ENCODE measurements at places on chromosomes 11 and 22. TPM values are rescaled to one million over a fixed set of nuclear protein-coding genes. Genes with fewer than 3 reads are reported as not detected.

GRCh38 chr11:131642756-131643531, 272.5 kb downstream of the NTM start:
- DNase-seq: no peak

DNA sequence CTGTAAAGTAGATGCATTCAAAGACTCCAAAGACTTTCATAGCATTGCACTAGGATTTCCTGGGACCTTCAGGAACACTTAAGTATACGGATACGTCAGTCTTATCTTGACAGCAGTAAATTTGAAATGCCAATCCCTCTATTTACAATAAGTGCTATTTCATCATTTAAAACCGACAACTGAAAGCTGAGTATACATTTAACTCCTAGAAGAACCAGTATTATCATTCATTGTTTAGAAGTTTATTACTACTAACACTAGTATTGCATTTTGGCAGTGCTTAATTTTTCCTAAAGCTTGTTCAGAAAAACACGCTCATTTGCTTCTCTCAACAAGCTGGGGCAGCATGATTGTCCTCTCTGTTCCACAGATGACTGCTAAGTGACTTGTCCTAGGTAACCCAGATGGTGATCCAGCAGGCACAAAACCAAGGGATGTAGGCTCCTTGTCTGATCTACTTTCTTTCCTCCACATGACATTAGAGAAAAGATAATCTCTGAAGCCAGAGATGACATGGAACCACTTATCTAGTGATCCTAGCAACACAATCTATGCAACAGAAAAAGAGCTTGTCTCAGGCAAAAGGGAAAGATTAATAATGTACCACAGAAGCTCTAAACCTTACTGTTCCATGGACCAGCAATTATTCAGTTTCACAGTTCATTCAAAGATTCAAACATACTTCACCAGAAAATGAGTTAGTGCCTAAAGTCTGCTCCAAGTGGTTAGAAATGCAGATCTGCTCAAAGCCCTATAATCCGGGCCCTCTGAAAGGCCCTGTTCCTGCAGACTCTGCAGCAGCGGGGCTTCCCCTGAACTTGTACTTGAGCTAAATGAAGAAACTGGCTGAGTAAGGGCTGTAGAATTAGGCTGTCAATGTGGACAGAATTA, 5.2 kb downstream of the MAML2 start:
- no peak for DNase-seq

DNA sequence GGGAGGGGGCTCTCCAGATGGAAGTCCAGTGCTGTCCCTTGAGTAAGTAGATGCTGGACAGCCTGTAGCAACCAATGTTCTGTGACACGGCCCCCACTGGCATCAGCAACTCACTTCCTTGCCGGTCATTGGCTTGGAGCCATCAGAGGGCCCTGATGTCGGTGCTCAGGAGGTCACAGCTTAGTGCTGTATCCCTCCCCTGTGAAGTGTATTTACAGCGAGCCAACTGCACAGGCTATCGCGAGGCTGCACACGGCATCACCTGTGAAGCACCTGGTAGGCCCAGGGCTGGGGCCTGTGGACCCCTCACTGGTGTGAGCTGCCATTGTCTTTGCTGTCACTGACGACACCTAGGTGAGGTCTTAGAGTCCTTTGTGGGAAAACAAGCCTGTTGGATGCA, 13.4 kb upstream of the ACR start:
- no peak for DNase-seq

DNA sequence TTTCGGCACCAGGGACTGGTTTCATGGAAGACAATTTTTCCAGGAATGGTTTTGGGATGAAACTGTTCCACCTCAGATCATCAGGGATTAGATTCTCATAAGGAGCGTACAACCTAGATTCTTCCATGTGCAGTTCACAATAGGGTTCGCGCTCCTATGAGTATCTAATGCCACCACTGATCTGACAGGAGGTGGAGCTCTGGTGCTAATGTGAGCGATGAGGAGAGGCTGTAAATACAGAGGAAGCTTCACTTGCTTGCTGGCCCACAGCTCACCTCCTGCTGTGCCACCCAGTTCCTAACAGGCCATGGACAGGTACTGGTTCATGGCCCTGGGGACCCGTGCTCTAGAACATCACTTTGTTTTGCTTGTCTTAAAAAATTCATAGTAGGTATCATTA, 41.8 kb upstream of the AMPD3 start:
- no peak for DNase-seq

GRCh38 chr22:37021710-37022482, 2.4 kb downstream of the MPST start:
- DNase-seq: no peak

DNA sequence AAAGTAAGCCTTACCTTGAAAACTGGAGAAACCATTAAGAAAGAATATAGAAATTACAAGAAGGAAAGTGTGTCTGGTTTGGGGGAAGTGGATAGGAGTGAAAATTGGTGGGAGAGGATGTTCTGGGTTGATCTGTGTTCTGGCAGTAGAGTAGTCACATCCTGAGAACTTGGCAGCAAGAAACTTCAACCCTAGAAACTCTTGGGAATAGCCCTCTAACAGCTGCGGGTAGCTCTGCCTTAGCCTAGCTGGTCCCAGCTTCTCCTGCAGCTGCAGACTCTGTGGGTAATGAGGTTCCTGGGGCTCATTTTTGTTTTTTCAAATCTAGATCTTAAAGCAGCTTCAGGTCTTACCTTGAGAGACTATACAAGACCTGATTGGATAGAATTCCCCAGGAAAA, 24.2 kb upstream of the OR6X1 start:
- DNase-seq: no peak

Gene TLCD5
- 4.2 TPM for total RNA-seq

- no peak for DNase-seq
These were observed 10.9 kb downstream of the PDGFD start for GRCh38 chr11:104152941-104153505.

DNA sequence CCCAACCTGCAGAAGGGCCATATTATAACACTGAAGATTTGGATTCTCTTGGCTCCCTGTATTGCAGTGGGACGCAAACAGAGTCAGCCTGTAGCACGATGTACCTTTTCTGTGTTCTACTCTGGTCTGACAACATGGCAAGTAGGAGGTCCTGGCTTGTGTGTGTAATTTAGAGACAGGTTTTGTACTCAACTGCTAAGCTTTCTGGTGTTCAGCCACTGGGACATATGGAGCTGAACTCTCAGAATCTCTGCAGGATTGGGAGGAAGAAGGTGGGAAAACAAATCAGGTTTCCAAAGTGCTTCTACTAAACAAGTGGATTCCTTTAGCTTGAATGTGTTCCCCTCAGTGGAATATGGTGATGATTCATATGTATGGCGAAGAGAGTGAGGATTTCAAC, 192.5 kb upstream of the MTMR2 start:
- no peak for DNase-seq

- no peak for DNase-seq
These were observed at the start of gene CNIH2 for GRCh38 chr11:66277471-66278362. Gene CNIH2 (plus strand): TSS chr11:66278175. CDS start chr11:66278457, 282 bp downstream.

- no peak for DNase-seq
These were observed 188.5 kb upstream of the MPPED2 start for GRCh38 chr11:30774496-30775232.

Gene SYT12
- total RNA-seq: not detected

DNA sequence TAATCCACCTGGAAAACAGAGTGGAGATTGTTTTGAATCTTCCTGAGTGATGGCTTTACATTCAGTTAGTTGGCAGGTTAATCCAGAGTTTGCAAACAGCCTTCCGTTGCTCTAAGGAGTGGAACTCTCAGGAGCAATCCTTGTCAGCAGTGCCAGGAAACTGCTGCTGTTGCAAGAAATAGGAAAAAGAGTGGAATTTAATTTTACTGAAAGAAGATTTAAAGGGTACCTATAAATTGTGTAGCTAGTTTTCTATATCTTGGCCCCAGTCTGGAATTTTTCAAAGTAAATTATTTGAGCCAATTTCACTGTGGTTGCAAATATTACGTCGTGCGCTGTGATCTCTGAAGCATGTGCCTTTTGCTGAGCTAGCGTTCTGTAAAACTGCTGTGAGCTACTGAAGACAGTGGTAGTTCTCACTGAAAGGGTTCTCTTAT, 55.5 kb upstream of the SLC5A12 start:
- no peak for DNase-seq

- DNase-seq: no peak
These were observed 203.1 kb downstream of the RAB38 start for GRCh38 chr11:87972133-87972532.

Gene SYT9
- total RNA-seq: 0.14 TPM

DNA sequence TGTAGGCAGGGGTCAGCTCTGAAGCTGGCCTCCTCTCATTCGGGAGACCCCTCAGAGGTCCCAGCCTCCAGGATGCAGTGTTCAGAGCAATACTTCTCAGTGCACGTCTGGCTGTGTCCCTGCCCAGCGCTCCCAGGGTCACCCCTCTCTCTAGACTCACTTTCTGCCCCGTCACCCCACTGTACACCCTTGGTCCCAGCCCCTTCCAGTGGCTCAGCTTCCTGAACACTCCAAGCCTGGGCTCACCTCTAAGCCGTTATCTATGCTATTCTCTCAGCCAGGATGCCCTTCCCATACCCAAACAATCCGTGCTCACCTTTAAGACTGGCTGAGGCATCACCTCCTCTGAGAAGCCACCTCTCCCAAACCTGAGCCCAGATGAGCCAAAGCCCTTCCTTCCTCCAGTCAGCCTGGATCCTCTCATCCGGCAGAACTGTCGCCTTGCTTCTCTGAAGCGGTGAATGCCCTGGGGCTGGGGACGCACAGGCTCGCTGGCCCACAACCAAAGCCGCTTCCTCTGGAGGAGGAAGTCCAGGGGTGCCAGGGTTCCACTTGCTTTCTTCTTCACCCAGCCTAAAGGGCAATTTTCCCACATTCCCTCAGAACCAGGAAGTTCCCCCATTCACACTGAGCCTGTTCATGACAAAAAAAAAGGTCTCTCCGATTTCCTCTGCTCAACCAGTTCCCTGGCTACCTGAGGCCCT, 13.7 kb upstream of the CDKN1C start:
- no peak for DNase-seq

DNA sequence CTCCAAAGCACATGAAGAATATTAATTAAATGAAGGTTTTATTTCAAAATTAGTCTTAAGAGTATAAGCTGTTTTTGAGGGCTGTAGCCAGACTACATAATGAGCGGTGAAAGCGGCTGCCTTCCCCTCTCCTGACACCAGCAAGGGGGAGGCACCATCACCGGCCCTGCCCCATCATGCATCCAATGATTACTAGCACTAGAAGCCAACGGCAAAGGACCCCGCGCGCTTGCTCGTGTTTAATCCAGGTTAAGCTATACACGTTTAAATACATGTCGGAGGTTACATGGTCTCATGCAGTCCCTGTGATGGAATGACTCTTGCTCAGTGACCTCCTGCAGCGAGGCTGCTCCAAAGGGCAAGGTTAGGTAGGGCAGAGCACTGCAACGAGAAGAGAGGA, 50.3 kb downstream of the FEZ1 start:
- no peak for DNase-seq

All from upper lobe of right lung (tissue), 1 donor.